ENCODE measurements at places on chromosomes 3 and 15. TPM values are rescaled to one million over a fixed set of nuclear protein-coding genes. Genes with fewer than 3 reads are reported as not detected.

LYSMD2 gene
- 5.1 TPM for total RNA-seq

IL17RB gene
- not detected for total RNA-seq

SLC22A14 gene
- total RNA-seq, result 0.29 TPM

ITIH1 gene
- total RNA-seq, result not detected
